ENCODE measurements at places on chromosomes 12 and 14.
A peak's percentile ranks its signal among the peaks of the same experiment; 100 is the strongest.

DNA sequence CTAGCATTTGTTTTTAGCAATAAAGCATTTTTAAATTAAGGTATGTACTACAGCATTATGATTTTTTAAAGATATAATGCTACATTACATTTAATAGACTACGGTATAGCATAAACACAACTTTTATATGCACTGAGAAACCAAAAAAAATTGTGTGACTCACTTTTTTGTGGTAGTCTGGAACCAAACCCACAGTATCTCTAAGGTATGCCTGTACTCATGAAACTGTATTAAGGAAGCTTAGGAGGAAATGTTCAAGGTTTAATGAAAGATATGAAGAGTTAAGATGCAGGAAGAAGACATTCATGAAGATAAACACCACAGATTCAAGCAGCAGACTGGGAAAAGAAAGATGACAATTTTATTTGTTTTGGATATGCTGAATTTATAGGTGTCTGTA, 51.7 kb downstream of the PPP1R12A start:
- DNase-seq = no peak

- DNase-seq = peak; percentile 9
These were observed 77.5 kb upstream of the CPSF6 start for GRCh38 chr12:69161829-69162228.

GRCh38 chr14:28766469-28766955, at the start of gene FOXG1:
TSS of gene FOXG1 (plus strand) at chr14:28766787. CDS start at chr14:28767280, 493 bp downstream.
- DNase-seq = peak; percentile 51

GRCh38 chr12:25959071-25959961, 834 bp downstream of the RASSF8 start:
- peak; percentile 88 for DNase-seq

GRCh38 chr12:5388581-5389535, 43.0 kb upstream of the NTF3 start:
- DNase-seq = peak; percentile 47

- no peak for DNase-seq
These were observed 610 bp upstream of the NUDT14 start for GRCh38 chr14:105181549-105182295.

- no peak for DNase-seq
These were observed 47.6 kb upstream of the OVCH1 start for GRCh38 chr12:29545102-29545467.

- peak; percentile 75 for DNase-seq
These were observed 38.6 kb downstream of the MGST1 start for GRCh38 chr12:16385782-16386646.

GRCh38 chr14:95850429-95850828, 26.2 kb upstream of the TUNAR start:
- no peak for DNase-seq

- peak; percentile 31 for DNase-seq
These were observed 130.3 kb downstream of the CEP83 start for GRCh38 chr12:94329366-94329765.

DNA sequence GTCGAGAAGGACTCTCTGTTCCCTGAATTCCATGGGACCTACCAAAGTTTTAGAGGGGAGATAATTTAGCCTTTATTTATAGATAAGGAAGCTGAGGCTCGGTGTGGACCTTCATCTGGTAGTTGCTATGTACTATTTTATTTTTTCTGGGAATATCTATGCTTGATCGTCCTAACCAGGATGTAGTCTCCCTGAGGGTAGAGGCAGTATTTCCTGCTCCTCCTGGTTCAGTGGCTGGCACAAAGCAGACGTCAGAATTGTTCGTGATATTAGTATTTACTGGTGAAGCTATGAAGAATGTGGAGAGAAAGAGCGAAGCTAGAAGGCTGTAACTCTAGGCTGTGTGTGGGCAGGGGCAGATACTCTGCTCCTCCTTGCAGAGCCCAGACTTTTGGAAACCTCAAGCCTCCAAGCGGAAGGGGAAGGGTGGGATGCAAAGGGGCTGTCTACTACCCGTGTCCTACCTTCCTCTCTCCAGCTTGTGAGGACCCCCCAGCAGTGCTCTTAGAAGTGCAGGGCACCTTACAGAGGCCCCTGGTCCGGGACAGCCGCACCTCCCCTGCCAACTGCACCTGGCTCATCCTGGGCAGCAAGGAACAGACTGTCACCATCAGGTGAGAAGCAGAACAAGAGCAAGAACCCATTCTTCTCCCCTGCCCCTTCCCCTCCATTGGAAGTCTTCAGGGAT, 1.4 kb downstream of the LRP10 start:
- DNase-seq = no peak

- peak; percentile 68 for DNase-seq
These were observed 2.2 kb downstream of the NPFF start for GRCh38 chr12:53505086-53505485.

- DNase-seq = no peak
These were observed 9.0 kb downstream of the GPR84 start for GRCh38 chr12:54355104-54355815.

DNA sequence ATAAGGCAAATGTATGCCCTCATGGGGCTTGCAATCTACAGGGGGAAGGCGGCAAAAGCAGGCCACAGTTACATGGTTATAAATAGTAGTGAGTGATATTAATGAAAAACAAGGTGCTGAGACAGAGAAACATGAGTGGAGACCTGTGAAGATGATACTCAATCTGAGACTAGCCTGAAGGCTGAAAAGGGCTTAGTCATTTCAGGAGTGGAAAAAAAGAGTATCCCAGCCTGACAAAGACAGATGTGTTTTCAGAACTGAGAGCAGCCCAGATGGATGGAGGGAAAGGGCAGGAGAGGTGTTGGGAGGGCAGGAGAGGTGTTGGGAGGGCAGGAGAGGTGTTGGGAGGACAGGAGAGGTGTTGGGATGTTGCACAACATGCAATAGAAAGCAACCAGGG, 181.9 kb downstream of the C12orf42 start:
- DNase-seq = no peak

DNA sequence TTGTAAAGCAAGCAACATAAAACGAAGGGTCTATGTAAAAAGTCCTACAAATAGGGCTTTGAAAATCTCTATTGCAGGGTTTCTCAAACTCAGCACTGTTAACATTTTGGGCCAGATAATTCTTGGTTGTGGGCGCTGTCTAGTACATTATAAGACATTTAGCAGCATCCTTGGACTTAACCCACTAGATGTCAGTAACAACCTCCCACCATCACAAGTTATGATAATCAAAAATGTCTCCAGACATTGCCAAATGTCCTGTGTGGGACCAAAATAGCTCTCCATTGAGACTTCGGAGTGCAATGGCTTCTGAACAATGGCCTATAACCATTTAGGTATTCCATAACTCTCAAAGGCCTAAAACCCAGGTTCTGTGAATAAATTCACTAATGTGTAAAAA, 22.9 kb upstream of the DHRS7 start:
- DNase-seq = peak; percentile 22

DNA sequence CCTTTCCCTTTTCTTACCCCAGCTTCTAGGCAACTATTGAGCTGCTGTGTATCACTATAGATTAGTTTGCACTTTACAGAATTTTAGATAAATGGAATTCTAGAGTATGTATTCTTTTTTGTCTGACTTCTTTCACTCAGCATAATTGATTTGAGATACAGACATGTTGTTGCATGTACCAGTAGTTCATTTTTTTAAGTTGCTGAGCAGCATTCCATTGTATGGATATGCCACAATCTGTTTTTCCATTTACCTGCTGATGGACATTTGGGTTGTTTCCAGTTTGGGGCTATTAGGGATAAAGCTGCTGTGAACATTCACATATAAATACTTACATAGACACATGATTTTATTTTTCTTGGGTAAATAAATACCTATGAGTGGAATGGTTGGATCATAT, 135.7 kb downstream of the IGF1 start:
- no peak for DNase-seq

GRCh38 chr14:89509891-89510290, 92.9 kb upstream of the FOXN3 start:
- peak; percentile 87 for DNase-seq

Measured in fibroblast of lung (primary cell).